ENCODE measurements at places on chromosomes 1 and 21.

DNA sequence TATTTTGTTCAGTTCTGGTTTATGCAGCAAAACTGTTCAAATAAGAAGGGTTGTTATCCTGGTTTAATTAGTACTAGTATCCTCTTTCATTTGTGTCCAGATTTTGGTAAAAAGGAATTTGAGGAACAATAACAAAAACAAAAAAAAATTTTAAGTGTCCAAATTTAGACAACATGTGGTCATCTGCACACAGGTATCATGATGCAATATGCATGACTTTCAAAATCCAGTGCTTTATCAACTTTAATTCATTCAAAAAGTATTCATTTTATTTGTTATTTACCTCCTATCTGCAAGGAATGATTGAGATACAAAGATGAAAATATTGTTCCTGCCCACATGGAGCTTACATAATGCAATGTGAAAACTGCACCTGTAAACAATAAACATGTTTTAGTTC, 16.7 kb upstream of the MAGI3 start:
- no peak for DNase-seq

DNA sequence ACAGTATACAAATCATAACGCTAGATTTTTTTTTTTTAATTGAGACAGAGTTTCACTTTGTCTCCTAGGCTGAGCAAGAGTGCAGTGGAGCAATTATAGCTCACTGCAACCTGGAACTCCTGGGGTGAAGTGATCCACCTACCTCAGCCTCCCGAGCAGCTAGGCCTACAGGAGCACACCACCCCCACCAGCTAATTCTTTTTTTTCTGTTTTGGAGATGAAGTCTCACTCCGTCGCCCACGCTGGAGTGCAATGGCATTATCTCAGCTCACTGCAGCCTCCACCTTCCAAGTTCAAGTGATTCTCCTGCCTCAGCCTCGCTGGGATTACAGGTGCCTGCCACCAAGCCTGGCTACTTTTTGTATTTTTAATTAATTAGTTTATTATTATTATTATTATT, 21.3 kb downstream of the NPR1 start:
- DNase-seq, result no peak

GRCh38 chr1:85334962-85335361, 58.5 kb upstream of the BCL10 start:
- no peak for DNase-seq

DNA sequence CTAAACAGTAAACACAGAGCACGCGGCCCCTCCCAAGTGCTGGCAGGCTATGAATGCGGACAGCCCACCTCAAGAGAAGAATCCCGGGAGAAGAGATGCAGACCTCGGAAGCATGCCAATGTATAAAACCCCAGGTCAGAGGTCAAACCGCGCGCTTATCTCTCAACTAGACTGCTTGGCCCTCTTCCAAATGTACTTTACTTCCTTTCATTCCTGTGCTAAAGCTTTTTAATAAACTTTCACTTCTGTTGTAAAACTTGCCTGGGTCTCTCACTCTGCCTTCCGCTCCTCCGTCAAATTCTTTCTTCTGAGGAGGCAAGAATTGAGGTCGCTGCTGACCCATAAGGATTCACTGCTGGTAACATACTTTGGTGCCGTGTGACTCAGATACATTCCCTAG, 216.0 kb downstream of the S1PR1 start:
- DNase-seq, result no peak

Data from AG20443 (cell line).